RCC 7860 (cell line): ENCODE measurements at places on chromosomes 2 and 18.

DNA sequence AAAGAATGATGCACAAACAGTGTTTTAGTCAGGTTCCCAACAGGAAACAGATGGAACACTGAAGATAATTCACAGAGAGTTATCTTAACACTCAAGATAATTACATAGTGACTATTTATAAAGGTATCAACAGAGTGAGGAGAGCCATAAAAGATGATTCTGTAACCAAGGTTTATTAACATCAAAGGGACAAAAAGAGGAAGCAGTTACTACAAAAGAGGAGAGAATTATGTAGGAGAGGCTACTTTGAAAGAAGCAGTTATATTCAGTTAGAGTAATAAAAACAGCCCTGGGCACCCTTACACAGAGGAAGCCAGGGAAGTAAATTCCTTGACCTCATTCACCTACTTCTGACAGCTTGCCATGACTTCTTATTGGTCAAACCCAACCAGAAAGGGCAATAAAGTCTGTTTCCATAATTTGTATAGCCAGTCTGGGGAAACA is 326.5 kb upstream of the SLC39A10 start:
- no peak for DNase-seq

GRCh38 chr18:75054046-75054445 is 154.9 kb downstream of the PTGR3 start:
- no peak for DNase-seq

DNA sequence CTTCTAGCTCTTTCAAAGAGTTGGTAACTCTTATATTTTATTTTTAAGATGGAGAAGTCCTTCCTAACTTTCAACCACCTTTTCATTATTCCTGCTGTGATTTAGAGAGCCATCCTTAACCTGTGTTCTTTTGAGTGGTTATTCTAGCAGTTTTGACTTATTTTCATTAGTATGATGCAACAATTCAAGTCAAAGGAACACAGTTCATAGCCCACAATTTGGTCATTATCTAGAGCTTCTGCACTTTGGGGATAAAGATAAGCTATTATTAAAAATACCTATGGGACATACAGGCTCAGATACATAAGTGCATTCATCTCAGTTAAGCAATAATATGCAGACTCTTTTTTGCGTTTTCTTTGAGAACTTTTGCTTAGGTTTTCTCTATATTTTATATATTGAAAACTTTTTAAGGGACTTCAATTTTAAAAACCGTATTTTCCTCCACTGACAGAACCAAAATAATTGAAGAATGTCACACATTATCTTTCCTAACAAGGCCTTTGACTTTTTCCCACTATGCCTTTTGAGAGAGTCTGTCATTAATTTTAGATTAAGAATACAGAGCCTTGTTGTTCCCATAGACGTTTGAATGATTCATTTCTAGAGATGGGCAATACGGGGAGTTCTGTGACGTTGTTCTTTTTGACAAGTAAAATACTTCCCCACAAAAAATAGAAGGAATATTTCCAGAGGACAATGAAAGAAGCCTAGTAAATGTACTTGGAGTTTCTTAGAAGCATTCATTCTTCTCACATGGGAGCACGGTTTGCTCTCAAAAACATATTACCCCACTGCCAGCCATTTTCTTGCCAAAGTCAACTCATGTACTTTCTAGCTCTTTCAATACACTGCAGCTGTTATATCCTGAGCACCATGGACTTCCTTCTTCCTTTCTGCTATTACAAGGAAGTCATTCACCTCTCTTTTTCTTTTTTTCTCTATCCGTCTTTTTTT is 42.9 kb upstream of the RASGRP3 start:
- DNase-seq: no peak

GRCh38 chr2:3970791-3971651 is 267.6 kb downstream of the DCDC2C start:
- DNase-seq: no peak

DNA sequence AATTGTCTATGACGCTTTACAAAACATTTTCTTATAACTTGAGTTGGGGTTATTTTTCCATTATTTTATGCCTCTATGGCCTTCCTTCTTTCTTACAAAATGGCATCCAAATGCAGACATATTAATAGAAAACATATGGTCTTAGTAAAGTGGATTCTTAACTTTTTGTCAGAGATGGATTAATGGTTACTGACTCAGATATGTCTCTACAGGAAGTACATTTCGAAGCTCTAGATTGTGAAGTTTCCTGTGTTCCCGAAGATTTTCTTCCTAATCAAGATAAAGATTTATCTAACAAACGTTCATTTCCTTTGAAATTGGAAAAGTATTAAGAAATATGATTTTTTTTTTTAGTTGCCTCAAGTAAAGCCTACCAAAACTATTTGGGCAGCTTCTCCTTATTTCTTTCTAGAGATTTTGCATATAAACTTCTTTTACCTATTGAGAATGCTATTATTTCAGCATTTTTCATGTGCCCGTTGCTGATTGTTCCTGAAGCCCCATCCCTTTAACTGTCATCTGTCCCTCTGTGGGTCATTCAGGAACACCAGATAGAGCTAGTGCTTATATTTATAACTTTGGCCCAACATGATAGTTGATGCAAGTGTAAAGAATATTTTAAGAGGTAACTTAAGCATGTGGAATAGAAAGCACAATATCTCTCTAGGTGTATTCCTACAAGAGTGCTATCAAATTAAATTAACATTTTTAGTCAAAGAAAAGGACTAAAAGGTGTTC is 498.0 kb downstream of the CCDC85A start:
- peak; percentile 44 for DNase-seq

DNA sequence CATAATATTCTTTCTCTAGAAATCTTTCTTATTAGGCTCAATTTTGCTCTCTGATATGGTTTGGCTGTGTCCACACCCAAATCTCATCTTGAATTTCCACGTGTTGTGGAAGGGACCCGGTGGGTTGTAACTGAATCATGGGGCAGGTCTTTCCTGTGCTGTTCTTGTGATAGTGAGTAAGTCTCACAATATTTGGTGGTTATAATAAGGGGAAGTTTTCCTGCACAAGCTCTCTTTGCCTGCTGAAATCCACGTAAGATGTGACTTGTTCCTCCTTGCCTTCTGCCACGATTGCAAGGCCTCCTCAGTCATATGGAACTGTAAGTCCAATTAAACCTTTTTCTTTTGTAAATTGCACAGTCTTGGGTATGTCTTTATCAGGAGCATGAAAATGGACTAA is 73.8 kb downstream of the CAVIN2 start:
- DNase-seq: no peak

DNA sequence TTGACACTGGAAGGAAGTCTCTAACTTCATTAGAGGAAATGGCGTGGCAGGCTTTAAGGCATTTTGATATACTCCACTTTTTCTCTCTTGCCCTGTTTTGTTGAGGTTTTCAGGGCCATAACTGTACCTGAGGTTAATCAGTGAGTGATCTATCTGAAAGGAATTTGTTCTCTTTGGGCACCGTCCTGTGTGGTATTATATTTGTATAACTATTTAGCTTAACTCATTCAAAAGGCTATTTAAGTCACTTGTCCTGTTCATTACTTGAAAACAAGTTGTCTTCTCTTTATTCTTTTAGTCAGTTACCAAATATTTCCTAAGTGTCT is 180.4 kb downstream of the NEDD4L start:
- DNase-seq: no peak

- no peak for DNase-seq
Measured at GRCh38 chr2:175441181-175441761, 259.8 kb upstream of the ATP5MC3 start.

GRCh38 chr2:223837287-223838061 is at the start of gene AP1S3:
TSS of gene AP1S3 (minus strand) at chr2:223837582. CDS start at chr2:223837450, 132 bp downstream.
- DNase-seq: peak; percentile 63

- DNase-seq: no peak
Measured at GRCh38 chr2:151766437-151767153, 32.3 kb upstream of the NEB start.

- no peak for DNase-seq
Measured at GRCh38 chr2:69693775-69694450, 48.0 kb upstream of the ANXA4 start.

DNA sequence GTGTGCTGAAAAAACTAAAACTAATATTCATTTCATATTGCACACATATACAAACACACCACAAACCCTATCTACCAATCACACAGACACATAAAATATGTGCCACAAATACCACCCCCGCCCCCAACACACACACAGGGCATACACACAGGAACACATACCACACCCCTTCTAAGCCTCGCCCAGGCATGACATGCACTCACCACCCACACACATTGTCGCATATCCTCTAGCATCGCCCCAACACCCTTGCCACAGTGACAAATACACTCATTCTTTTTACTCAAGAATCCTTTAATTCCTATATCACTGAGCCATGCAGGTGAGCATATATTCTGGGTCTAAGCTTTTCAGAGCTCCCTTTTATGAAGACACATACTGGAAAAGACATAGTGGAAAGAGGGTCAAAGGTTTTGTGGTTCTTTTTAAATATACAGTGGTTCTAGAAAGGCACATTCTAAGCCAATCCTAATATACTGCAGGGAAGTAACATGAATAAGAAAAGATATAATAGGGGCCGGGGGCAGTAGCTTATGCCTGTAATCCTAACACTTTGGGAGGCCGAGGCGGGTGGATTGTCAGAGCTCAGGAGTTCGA is 24.5 kb upstream of the LCLAT1 start:
- no peak for DNase-seq

DNA sequence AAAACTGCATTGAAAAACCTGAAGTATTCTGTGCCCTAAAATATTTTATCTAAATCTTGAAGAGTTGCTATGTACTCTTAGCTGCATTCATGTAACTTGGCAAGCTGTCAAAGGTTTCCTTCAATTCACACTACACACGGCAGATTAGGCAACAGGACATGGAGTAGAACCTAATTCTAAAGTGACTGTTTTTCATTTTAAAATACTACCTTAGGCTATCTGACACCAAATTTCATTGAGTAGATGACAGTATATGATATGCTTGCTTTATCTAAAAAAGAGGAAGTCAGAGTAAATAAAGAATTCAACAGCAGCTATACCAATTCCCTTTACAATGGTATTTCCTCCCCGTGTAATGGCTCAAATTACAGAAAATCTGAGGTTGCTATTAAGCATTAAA is 45.4 kb downstream of the EXOC6B start:
- DNase-seq: no peak

DNA sequence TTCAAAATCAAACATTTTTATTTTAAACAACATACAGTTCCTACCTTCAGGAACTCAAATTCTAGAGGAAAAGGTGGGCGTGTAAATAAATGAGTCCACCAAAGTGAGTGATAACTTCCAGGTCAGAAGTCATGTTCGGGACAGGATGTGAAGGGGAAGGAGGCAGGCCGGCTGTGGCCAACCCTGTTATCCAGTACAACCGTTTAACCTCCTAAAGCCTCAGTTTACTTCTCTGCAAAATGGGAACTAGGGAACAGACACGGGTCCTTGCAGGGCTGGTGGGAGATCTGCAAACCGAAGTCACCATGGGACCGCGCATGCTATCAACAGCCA is 373 bp downstream of the EIPR1 start:
- peak; percentile 42 for DNase-seq

DNA sequence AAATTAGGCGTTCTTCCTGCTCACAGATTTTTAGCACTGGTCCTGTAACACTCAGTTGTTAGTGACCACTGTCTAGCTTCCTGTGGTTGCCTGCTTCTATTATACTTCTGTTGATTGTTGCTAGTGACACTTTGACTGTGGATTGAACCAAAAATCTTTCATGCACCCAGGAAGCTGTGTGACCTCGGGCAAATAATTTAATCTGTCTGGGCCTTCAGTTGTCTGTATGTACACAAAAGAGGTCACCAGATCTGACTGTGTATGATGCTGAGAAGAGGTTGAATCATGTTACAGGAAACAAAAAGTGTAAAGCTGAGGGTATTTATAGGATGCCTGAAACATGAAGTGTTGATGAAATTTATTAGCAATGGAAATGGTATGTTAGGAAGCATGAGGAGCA is 12.7 kb downstream of the ICOS start:
- no peak for DNase-seq

DNA sequence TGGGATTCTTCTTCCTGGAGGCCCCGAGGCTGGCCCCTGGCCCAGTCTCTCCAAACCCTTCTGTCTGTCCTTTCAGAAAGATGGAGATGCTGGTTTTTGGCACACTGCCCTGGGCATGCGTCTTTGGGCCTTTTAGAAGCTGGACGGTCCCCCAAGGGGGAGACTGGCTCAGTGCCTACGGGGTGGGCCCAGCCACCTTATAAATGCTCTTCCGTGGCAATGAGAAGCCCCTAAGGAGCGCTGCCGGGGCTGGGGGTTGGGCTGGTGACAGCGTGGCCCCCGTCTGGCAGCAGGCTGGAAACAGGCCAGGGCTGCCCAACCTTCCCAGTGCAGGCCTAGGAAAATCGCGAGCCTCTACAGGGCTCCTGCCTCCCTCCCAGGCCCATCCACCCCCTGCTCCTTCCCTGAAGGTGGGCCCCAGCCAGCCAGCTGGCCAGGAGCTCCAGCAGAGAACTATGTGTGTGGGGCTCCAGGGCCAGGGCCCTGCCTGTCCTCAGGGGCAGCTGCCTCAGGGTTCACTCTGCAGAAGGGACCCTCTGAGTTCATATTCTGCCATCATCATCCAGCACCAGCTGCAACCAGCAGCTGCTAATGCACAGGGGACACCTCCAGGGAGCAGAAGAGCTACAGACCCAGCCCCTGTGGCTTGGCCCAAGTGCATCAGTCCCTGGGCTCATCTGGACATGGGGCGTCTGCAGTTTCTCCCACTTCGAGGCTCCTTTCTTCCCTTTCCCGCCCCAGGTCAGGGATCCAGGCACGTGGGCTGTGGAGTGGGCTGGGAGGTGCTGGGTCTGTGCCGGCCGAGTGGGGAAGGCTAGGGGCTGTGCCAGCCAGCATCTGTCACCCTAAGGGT is 107.6 kb upstream of the OTOS start:
- no peak for DNase-seq

GRCh38 chr2:197850882-197851450 is 46.6 kb downstream of the PLCL1 start:
- no peak for DNase-seq

DNA sequence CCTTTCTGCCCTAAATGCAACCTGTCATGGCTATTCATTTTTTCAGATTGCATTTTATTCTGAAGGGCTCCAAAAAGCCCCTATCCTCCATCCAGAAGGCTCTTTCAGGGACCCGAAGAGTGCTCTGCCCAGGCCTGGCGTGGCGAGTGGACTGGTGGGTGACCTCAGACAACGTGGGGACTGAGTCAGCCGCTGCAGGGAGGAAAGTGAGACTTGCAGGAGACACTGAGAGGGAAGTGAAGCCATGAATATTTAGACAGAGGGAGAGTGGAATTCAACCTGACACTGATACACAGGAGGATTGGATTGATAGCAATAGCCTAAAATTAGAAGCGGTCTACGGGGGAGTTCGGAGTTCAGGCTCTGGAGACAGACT is 63.6 kb upstream of the SIX2 start:
- DNase-seq: no peak

GRCh38 chr18:45330170-45330594 is 285.1 kb upstream of the SLC14A2 start:
- DNase-seq: no peak

DNA sequence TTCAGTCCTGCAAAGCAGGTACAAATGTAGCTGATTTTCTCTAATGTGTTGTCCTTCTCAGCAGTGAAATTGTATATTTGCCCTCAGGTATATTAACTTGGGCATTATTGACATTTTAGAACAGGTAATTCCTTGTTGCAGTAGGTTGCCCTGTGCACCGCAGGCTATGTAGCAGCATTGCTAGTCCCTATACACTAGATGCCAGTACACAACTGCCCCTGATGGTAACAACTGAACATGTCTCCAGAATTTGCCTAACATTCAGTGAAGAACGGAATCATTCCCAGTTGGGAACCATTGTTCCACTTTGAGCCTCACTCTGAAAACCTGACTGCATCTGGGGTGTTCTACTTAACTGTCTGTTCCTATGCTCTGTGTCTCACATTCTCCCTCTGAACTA is 23.1 kb upstream of the TFPI start:
- DNase-seq: peak; percentile 1

GRCh38 chr18:27270508-27270907 is 85.4 kb upstream of the CHST9 start:
- DNase-seq: no peak
